Activated CD4-positive, alpha-beta T cell treated with anti-CD3 and anti-CD28 coated beads, Interleukin-2, Interleukin-6, amounts not matched to agents 100 ng/mL and 50 ng/mL, durations not matched to agents 16 hours and 8 hours (primary cell): ENCODE measurements at places on chromosomes 6 and 20.
A peak's percentile ranks its signal among the peaks of the same experiment; 100 is the strongest.

- DNase-seq: no peak
Observed at GRCh38 chr6:29826271-29826670, 1.4 kb upstream of the HLA-G start.

GRCh38 chr20:43178080-43178479, 11.6 kb downstream of the PTPRT start:
- DNase-seq: no peak

DNA sequence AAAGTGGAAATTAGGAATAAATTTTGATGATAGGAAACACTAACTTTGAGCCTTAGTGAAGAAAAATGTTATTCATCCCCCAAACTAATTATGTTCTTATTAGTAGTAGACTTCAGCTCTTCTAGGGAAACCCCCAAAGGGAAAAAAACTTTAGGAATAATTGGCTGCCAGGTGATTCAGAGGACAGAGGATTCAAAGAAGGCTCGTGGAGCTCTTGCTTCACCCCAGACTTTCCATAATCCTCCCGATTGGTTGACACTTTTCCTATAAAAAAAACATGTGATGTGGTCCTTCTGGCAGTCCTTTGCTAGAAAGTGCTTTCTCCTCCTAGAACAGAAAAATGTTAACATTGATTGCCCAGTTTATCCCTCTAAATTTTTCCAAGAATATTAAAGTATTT, 5.6 kb upstream of the CCDC170 start:
- DNase-seq: no peak

- no peak for DNase-seq
Observed at GRCh38 chr6:27866357-27867050, 45.7 kb downstream of the OR2B2 start.

DNA sequence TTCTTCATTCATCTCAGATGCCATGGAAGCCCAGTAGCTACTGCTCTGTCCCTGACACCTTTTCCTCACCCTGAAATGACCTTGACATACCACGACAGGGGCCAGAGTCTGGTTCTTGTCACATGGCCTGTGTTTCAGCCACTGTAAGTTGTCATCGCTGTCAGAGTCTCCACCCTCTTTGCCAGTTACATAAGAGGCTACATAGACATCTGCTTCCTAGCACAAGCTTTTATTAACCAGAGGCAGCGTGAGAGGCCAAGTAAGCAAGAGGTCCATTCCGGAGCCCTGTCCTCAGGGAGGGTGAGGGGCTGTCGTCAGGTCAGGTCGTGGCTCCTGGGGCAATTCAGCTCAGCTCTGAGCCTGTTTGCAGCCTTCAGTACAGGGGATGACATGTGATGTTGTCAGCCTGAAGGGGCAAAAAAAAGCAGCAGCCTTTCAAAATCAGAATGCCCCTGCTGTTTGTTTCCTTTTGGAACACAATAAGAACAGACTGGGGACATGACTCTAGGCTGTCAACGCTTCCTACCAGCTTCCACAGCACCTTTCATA, 146.3 kb downstream of the MTFR2 start:
- DNase-seq: no peak

- peak; percentile 55 for DNase-seq
Observed at GRCh38 chr6:149084026-149084425, 233.5 kb upstream of the TAB2 start.

DNA sequence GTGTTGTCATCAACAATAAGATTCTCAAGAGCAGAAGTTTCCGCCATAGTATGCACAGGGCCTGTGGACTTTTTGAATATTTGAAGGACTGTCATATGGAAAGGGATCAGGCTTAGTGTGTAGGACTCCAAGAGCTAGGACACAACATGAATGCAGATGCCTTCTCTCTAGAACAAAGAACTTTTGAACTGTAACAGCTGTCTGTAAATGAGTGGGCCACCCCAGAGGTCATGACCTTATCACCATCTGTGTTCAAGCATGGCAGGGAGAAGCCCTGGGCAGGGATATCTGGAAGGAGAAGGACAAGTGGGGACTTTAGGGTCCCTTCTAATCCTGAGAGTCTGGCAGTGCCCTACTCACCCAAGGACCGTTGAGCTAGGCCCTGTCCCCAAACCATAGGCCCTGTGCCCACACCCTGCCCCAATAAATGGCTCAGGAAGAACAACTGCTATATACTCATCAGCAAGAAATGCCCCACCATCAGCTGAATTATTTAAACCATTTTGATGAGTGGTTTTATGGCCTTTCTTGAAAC, 70.6 kb downstream of the MTHFD1L start:
- no peak for DNase-seq

DNA sequence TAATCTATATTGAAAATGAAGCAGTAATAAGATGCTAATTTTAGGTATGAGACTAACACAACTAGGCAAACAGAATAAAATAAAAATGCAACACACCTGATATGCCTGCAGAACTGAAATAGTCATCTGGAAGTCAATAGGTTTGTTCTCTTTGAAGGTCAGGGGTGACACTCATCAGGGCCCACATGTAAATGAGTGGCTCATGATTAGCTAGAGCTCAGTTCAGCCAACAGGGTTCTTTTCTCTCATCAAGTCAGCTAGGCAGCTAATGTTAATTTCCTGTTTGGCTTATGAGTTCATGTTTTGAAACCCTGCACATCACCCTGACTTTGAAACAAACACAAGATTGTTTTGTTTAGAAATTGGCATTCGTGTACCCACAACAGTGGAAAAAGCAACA, 23.8 kb downstream of the SMLR1 start:
- no peak for DNase-seq

- DNase-seq: no peak
Observed at GRCh38 chr20:31712112-31712553, 10.5 kb downstream of the BCL2L1 start.

DNA sequence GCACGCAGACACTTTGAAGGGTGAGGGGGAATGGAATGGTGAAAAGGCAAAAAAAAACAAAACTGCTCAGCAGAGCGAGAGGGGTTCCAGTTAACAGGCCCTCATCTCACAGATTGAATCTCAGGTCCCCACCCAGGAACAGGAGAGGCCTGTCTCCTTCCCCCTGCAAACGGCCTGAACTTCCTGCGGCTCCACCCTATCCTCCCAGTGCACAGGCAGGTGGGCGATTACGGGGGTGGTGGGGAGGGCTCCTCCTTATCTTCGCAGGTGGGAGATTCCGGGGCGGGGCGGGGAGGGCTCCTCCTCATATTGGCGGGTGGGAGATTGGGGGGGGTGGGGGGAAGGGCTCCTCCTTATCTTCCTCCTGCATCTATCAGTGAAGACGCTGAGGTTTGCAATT, 129.0 kb downstream of the SOX4 start:
- DNase-seq: no peak

DNA sequence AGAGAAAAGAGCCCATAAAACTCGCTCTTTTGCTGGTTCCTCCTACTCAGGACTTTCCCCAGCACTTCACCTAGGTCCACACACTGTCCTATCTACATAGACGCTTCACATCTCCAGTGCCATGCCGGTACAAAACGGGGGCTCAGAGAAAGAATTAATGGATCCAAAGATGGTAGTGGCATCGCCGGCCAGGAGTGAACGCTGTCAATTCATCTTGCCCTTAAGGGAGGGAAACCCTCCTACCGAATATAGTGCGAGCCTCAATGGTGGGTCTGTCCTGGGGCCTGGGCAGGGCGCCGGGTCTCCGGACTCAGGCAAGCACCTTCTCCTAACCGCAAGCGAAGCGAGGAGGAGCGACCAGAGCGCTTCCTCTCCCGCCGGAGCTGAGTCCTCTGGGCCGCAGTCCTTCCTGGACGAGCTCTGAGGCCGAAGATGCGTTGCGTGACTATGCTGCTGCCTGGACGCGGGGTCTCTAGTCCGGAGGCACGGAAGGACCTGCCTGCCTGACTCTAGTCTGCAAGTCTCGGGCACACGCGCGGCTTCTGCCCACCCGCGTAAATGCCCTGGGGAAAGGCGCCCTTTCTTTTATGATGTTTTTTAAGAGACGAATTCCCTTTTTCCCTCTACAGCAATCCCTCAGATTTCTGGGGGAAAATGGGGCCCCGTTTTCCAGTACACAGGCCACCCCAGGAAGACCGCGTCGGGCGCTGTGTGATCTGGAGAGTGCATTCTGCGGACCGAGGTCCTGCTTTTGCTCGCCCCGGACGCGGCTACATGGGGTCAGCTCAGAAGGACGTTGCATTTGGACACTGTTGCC, 100.1 kb upstream of the PRDM1 start:
- DNase-seq: peak; percentile 36

- DNase-seq: peak; percentile 63
Observed at GRCh38 chr6:15305496-15305895, 59.6 kb downstream of the JARID2 start.

DNA sequence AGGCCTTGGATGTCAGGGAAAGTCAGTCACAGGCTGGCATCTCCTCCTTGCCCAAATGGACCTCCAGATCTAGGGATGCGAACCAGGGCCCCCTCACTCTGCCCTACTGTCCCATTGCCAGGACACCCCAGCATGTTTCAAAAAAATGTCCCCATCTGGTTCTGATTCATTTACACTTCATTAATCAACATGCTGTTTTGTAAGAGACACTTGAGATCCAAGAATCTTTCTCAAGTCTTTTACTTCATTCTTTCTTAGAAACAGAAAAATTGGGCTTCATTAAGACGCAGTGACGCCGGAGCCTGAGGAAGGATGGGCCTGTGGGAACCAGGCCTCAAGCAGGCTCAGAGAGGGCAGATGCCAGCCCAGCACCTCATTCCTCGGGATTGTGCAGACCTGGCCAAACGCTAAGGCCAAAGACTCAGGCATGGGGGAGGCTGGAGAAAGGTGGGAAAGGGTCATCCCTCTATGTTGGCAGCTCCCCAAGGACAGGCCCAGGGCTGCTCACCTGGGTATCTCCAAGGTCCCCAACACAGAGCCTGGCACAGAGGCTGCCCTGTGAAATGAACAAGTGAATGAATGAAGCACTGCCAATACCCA, 3.8 kb downstream of the RSPO4 start:
- no peak for DNase-seq

- no peak for DNase-seq
Observed at GRCh38 chr6:39366931-39367618, 44.6 kb upstream of the KCNK16 start.

GRCh38 chr6:132054525-132054924, 103.4 kb upstream of the CCN2 start:
- DNase-seq: no peak

- no peak for DNase-seq
Observed at GRCh38 chr6:166660157-166660688, 33.2 kb upstream of the RPS6KA2 start.

DNA sequence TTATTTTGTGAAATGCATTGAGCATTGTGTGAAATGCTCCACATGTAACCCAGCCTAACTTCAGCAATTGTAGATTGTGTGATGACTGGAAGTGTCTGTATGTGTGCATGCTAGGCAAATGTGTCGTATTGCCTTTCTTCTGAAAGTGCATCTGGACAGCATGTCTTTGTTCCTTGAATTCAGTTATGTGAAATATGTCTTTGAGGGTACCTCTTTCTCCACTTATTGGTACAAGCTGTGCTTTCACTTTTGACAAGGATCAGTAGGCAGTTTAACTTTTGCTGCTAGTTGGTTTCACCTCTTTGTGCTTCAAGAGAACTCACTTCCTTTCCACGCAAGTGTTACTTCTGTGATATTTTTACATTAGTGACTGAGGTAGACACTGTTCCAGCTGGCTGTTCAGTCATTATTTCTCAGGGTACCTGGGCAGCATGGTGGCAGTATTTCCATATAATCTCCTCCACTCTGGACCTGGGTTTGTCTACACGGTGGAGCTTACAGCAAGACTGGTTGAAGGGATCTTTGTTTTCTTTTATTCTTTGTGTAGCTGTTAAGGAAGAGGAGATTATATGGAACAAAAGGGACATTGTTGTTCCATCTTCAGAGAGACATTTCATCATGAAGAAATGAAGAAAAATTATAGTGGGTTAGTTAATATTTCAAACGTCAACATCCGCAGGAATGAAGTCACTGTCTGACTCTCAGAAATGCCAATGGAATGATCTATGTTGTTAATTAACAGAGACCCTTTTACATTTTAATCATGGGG, 175.4 kb downstream of the UTRN start:
- peak; percentile 61 for DNase-seq

GRCh38 chr6:3282476-3283236, 23.9 kb downstream of the PSMG4 start:
- DNase-seq: no peak

DNA sequence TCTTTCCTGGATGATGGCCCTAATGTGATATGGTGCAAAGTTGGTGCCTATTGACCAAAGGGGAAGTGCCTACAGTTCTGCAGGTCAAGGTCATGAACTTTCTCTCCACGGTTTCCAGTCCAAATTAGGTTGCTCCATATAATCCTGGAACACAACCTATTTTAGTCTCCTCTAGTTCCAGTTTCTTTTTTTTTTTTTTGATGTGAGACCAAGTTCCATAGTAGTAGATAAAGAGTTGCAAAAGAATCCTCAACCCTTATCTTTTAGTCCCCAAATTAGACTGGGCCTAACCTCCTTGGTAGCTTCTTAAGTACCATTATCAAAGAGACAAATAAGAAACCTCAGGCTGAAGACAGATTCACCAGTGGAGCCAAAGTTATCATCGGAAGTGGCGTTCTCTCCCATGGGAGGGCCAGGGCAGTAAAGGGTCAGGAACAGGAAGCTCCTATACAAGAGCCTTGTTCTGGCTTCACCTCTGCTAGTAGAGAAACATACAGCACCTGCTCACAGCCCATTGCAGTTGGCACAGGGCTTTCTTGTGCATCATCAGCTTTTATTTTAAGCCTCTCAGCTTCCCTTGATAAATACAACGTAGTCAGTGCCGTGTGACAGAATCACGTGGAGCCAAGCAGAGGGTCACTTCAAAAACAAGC, 132.2 kb upstream of the RREB1 start:
- DNase-seq: no peak
